ENCODE measurements at places on chromosomes 3 and 15. TPM values are rescaled to one million over a fixed set of nuclear protein-coding genes. Genes with fewer than 3 reads are reported as not detected.

- no peak for DNase-seq
These were observed 23.5 kb upstream of the ARPIN start for GRCh38 chr15:89936051-89936785.

DNA sequence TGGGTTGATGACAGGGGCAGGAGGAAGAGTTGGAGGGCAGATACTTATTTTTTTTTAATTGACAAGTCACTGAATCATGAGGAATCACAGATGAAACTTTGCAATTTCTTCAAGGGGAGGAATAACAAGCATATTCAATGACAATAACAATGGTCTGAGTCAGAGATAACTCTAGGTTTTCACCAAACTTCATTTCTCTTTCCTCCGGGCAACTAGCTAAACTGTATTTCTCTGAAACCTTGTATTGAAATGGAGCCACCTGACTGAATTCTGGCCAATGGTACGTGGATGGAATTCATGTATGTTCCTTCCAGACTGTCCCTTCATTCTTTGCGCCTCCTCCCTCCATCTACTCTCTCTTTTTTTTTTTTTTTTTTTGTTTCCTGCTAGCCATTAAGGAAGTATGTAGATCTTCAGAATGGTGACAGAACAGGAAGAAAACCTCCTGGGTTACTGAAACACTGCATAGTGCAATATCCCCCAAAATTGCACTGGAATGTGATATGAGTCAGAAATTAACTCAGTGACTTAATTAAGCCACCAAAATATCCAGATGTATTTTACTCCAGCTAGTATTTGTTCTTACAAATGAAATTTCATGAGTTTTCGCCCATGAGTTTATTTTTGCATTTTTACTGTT is 495.4 kb downstream of the OTOL1 start:
- DNase-seq, result peak; percentile 42

DNA sequence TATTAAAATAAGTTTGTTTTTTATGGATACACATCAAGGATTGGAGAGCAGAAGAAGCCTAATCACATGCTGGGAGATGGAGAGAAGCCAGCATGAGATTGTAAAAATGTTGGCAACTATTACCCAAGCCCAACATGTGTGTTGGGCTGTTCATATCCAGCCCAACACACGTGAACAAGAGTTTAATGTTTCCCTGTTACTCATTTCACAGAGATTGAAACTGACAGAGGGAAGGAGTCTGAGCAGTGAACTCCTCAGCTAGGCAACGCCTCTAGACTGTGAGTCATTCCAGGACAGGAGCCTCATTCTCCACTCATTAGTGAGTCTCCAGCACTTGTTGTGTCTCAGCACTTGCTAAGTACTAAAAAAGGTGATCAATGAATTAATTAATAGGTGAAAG is 43.2 kb upstream of the CMSS1 start:
- peak; percentile 83 for DNase-seq

DNA sequence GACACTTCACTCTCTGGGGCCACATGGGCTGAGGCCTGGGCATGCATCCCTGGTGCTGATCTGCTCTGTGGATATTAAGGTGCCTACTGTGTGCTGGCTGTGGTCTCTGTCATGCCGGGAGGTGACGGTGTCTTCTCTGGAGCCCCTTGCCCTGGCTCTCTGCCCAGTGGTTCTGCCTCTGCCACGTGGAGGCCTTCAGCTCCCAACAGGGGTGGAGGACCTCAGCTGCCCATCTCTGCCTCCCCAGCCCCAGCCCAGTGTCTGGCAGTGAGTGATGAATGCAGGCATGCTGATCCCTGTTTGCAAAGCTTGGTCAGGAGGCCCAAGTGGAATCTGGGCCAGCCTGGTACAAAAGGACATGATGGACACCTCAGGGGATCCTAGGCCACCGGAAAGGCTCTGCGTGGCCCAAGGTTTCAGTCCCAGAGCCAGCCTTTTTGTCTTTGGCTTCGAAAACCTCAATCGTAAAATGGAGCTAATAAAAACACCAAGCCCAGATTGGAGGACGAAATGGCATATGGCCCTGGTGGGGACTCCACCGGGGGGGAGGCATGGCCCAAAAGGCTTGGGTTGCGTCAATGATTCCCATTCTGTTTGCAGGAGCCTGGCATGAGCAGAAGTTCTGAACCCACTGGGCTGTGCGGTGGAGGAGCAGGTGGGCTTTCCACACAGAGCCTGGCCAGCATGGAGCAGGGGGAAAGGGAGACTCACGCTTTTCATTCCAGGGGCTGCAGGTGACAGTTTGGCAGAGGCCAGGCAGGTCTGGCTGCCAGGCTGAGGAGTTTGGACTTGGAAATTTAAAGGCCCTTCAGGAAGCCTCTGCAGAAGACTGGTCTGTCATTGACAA is 54.7 kb upstream of the KLF13 start:
- no peak for DNase-seq

DNA sequence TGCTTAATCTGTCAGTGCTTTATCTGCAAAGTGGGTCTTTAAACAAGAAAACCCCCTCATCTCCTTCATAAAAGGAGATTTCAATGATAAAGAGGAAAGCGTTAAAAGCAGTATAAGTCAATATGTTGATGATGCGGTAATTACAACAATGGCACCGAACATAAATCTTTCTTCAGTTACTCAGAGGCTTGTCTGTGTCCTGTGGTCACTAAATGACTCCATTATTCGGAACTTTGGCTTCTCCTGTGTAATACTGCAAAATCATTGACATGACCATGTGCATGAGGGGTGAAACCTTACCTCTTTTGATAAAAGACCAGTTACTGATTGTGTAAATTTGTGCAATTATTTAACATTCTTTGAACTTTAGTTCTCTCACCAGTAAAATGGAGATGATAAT is 4.8 kb upstream of the USP3 start:
- DNase-seq, result no peak

DNA sequence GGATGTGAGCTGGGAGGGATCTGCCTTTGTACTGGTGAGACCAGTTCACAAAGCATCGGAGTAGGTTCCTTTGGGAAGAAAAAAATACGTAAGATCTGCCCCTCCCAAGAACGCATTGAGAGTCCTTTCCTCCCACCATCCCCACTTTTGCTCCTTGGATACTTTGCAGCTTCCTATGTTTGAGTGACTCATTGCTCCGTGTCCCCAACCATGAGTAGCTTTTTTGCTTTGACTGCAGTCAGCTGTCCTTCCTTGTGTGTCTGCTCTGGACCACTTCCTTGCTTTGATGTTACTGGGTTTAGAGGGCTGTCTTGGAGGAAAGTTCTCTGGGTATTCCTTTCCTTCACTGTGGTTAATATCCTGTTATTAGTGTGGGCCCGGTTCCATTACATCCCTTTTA is 43.2 kb upstream of the PTPN23 start:
- DNase-seq, result no peak

- DNase-seq, result no peak
These were observed 25.4 kb downstream of the IFT80 start for GRCh38 chr3:160373655-160374054.

- DNase-seq, result no peak
These were observed 87.0 kb downstream of the EEFSEC start for GRCh38 chr3:128240232-128240631.

GRCh38 chr3:127598841-127599570 is 795 bp downstream of the MCM2 start:
- no peak for DNase-seq

DNA sequence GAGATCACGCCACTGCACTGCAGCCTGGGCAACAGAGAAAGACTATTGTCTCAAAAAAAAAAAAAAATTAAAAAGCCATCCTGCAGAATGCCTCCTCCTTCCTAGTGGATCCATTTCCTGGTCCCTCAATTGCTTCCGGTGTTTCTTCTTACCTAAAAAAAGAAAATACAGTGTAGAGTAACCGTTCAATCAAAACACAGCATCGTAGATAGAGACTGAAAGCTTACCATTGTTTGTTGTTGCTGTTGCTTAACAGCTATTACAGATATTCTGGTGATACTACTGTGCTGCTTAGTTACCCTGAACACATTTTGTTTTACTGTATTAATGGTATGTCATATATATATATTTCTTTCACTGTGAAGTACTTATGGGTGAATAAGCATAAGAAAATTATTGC is 105.5 kb upstream of the LRRFIP2 start:
- DNase-seq, result no peak

- no peak for DNase-seq
These were observed 275.2 kb upstream of the MEIS2 start for GRCh38 chr15:37375519-37375918.

Gene PPIP5K1
- 6.7 TPM for total RNA-seq

Gene SLC9C1
- not detected for total RNA-seq

Data from HT1080 (cell line).